ENCODE measurements at places on chromosomes 7 and 10.

- DNase-seq, result no peak
Observed at GRCh38 chr10:74643596-74643975, 182.8 kb upstream of the KAT6B start.

GRCh38 chr7:97005183-97006054 lies at the start of gene DLX6:
DLX6 (plus strand) TSS chr7:97005553; CDS start chr7:97005978, 425 bp downstream.
- DNase-seq, result peak; percentile 25

DNA sequence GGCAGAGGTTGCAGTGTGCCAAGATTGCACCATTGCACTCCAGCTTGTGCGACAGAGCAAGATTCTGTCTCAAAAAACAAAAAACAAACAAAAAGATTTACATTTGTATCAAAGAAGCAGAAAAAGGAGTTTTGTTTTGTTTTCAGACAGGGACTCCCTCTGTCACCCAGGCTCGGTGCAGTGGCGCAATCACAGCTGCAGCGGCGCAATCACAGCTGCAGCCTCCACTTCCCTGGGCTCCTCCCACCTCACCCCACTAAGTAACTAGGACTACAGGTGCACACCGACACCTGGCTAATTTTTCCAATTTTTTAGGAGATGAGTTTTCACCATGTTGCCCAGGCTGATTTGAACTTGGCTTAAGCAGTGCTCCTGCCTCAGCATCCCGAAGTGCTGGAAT lies 1.8 kb downstream of the ARMC10 start:
- no peak for DNase-seq

GRCh38 chr10:77201135-77202106 lies 436.2 kb downstream of the KCNMA1 start:
- DNase-seq, result no peak

GRCh38 chr7:36784991-36785940 lies 61.0 kb upstream of the AOAH start:
- DNase-seq, result peak; percentile 86

Measured in CD4-positive, alpha-beta T cell treated with Interleukin-17A for 1 hour (primary cell).